ENCODE measurements at places on chromosomes 2 and 18.

GRCh38 chr18:3541549-3542386, 91.8 kb downstream of the TGIF1 start:
- no peak for DNase-seq

DNA sequence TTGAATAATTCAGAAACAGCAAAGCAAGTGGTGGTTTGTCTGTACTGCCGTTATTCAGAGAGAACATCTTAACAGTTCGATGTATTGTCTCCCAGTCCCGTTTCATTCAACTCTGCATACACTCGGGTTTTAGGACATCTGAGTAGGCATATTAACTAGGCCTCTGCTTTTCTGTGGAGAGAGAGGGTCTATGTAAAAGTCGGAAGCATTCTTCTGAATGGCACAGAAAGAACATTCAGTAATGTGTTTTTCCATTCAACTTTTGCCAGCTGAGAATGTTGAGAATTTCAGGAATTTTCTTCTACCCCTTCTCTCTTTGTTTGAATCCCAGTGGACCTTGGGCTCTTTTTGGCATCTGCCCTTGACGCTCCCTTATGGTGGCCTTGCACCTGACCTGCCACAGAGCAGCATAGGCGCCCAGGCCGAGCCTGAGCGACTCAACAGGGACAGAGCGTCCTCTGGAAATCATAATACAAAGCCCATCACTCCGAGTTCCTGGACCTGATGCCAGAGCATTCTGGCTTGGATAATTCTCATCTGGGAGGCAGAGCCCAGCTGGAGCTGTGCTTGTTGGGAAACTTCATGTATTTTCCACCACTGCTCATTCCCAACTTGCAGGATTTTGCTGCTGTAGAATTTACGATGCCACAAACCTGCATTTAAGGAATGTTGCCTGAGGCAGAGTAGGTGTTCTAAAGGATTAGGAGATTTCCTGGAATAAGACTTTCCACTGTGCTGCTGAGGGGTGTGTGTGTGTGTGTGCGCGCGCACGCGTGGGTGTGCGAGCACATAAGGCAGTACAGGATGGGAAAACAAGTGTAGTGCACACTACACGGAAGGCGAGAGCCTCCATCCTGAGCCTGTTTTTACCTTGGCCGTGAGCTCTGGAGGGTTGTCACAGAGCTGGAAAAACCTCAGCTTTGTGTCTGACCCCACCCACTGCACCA, 77.2 kb upstream of the TXNDC2 start:
- DNase-seq = peak; percentile 89

- DNase-seq = peak; percentile 58
These were observed 24.4 kb downstream of the PUM2 start for GRCh38 chr2:20326163-20326780.

DNA sequence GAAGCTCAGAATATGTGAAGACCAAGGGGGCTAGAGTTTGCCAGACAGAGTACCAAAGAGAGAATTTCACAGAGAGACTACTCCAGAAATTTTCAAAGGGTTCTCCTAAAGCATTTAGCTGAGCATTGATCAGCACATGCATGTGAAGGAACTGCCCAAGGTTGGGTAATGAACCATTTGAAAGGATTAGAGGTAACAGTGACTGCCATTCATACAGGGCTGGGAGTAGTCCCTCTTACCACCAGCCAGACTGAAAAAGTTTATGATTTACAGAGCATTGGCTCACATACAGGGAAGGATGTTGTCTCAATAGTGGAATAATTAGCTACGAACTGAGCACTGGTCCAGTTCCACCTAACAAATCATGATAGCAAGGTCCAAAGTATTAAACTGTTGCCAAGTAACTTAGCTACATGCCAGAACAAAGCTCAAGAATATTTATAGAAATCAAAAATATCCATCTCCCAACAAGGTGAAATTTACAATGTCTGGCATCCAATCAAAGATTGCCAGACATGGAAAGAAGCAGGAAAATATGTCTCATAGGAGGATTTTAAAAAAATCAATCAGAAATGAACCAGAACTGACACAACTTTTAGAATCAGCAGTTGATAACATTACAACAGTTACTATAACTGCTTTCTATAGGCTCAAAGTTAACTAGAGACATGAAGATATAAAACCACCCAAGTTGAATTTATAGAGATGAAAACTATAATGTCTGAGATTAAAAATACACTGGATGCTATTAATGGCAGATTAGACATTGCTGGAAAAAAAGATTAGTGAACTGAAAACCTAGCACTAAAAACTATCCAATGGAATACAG, 25.7 kb upstream of the RNF103 start:
- peak; percentile 97 for DNase-seq

Measured in HepG2 (cell line).